ENCODE measurements at places on chromosomes 13 and 19.

- peak; percentile 49 for DNase-seq
These were observed 394.0 kb downstream of the DLEU7 start for GRCh38 chr13:50449465-50449864.

DNA sequence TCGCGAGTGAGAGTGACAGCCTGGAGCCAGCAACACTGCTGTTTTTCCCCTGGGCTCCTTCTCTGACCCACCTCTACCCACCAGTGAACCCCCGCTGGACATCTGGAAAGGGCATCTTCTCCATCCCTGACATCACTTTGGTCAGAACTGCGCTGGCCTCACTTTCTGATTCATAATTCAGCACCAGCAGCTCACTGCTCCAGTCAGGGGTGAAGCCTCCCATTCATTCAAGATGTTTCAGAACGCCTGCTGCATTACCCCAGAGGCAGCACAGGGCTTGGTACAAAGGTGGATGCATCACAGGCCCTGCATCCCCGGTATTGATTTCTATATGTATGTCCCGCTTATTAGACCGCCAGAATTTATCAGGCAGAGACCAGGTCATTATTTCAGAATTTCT is 182.8 kb upstream of the TSHZ3 start:
- DNase-seq: no peak

GRCh38 chr13:99432609-99433542 is 68.4 kb upstream of the TM9SF2 start:
- peak; percentile 50 for DNase-seq

DNA sequence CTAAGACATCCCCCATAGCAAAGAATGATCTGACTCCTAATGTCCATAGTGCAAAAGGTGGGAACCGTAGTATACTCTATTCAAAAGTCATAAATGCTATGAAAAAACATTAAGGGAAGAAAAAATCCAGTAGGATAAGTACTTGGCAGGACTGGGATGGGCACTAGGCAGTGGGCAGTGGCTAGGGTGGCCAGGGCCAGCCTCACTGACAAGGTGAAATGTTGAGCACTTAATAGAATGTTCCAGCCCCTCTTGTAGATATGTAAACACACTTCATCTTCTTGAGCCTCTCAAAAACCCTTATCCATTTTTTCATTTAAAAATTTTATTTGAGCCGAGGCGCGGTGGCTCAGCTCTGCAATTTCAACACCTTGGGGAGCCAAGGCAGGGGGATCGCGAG is 1.5 kb upstream of the CLEC4G start:
- no peak for DNase-seq

DNA sequence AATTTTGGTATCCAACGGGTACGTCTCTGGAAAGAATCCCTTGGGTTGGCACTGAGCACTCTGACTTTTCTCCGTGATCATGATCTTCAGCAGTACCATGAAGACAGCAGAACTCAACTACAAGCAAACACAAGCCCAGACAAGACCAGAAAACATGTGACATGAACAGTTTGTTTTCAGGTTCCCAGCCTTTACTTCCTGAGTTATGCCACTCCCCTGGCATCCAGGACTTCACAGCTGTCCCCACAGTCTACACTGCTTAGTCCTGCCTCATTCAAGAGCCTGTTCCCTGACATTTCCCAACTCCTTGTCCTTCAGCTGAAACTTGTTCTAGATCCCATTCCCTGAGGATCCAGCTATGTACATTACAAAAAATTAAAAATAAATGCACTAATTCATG is 4.9 kb upstream of the N4BP2L1 start:
- peak; percentile 91 for DNase-seq

GRCh38 chr19:4577020-4577782 is 17.7 kb upstream of the SEMA6B start:
- DNase-seq: no peak

- DNase-seq: no peak
These were observed 12.6 kb upstream of the ZNF681 start for GRCh38 chr19:23771316-23771715.

- DNase-seq: no peak
These were observed 17.4 kb downstream of the VASP start for GRCh38 chr19:45524575-45525129.

DNA sequence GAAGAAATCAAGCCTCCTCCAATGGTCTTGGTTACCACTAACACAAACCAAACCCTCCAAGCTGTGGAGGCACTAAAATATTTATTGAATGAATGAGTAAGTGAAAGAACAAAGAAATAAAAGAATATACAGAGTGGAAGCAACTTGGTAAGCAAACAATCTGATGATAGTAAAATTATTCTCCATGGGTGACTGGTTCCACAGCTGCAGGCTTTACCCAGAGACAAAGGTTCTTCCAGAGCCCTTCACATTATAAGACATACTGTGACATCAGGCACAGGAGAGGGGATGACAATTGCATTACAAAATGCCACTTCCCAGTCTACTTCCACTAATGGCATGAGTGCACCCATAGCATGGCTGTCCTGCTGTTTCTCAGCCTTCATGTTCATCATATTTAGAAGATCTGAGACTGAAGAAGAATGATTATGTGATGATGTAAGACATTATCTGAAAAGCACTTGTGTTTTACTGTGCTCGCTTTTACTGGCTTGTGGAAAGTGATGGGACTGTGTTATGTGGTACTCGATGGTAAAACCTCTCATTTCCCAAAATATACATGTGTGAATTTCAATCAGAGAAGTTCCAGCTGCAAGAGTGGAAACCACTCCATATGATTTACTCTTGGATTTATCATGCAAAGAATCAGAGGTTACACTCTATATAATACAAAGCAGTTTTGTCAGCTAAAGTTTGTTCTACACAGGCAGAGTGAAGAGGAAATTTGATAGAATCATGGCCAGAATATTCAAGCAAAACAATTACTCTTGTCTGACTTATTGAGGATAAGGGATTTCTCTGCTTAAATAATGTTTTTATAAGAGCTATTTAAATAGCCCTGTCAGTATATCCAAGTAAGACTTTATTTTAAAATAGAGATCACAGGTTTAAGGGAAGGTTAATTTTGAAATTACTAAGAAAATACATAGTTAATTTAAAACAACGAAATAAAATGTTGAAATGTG is 220.2 kb upstream of the NBEA start:
- DNase-seq: no peak

DNA sequence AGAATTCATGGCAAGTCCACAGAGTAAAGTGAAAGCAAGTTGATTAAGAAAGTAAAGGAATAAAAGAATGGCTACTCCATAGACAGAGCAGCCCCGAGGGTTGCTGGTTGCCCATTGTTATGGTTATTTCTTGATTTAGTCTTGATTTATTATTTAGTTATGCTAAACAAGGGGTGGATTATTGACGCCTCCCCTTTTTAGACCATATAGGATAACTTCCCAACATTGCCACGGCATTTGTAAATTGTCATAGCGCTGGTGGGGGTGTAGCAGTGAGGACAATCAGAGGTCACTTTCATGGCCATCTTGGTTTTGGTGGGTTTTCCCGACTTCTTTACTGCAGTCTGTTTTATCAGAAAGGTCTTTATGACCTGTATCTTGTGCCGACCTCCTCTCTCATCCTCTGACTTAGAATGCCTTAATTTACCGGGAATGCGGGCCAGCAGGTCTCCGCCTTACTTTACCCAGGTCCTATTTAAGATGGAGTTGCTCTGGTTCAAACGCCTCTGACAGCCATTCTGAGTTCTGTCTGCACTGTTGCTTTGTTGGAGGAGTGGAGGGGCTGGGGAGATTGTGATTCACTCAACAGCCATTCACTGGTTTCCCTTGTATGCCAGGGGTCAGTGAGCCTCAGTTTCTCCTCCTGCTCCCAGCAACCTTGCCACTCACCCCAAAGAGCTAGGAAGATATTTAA is 27.6 kb downstream of the HPN start:
- no peak for DNase-seq

GRCh38 chr19:29658221-29658991 is 6.9 kb upstream of the PLEKHF1 start:
- DNase-seq: no peak

- DNase-seq: peak; percentile 65
These were observed 6.3 kb downstream of the ARRDC5 start for GRCh38 chr19:4896372-4896771.

- peak; percentile 71 for DNase-seq
These were observed 28.1 kb downstream of the RANBP3 start for GRCh38 chr19:5949792-5950305.

DNA sequence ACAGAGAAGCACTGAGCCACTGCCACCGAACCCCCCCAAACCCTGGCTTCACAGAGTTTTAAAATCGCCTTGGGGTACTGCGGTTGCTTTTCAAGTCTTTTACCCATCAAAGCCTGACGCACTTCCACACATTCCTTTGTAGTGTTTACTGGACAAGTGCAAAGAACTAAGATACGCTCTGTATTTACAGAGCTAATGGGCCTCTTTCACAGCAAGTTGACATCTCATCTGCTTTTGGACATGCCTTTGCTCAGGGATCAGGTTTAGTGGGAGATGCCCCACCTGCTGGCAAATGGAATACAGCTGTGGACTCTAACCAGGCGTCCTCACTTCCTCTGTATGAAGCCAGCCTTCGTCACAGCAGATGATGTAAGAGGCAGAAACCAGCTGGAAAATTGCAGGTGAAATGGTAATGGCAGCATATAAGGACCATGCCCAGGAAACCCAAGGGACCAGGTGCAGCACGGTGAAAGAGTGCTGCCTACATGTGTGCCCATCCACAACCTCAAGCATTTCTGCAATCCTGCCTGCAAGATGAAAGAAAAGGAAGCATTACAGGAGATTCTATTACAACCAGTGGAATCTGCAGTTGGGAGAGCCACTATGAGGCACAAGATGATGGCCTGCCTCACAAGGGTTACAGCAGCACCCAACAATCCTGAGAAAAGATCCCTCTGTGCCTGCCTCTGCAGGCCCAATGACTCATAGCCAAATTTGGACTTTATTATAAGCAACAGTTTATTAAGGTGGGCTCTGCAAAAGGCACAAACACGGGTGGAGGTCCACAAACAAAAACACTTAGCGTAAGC is 34.7 kb downstream of the BRD4 start:
- DNase-seq: peak; percentile 80

GRCh38 chr19:20923077-20923871 is at the start of gene ZNF85:
TSS of gene ZNF85 (plus strand) at chr19:20923251. CDS start at chr19:20923401, 150 bp downstream.
- DNase-seq: peak; percentile 84

DNA sequence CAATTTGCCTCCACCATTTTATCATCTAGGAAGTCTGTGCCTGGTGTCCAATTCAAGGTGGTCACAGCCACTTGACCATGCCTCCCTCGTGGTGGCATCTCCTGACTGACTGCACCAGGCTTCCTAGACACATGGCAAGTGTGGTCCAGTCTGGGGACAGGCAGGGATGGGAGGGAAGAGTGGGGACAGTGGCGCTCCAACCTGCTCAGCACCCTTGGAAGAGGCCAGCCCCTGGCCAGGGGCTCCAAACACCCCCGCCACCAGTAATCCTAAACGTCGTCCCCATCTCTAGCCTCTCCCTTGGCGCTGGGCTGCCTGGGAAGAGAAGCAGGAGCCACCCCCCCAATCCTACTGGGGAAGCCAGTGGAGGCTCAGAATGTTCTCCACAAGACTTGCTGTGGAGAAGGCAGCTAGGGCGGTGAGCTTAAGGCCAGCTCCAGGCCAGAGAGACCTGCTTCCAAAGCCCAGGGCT is 2.7 kb downstream of the RPL36 start:
- no peak for DNase-seq

DNA sequence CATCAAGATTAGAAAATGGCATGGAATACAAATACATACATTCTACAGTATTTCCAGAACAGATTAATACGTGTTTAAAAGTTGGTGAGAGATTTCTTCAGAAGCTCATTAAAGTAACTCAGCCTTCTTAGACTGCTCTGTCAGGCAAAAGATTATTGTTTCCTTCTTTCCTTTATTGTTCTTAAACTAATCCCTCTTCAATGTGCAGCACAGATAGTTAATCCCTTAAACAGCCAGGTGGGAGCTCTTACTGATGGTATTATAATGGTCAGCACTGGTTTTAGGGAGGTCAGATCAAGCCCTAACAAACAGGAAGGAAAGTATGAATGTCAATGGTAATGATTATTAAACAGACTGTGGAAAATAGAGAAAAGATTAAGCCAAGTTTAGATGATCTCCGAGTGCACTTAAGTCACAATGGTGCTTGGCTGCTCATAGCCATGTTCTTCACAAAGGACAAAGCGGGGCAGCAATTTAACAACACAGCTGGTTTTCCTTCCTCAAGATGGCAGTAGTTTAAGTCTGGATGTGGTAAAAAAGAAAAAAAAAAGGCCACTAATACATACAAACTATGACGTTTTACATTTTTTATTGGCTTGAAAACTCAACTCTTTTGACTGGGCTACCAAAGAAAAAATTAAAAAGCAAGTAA is 992.6 kb downstream of the PCDH9 start:
- DNase-seq: no peak

GRCh38 chr13:23466144-23467002 is 32.9 kb upstream of the SACS start:
- DNase-seq: peak; percentile 61

DNA sequence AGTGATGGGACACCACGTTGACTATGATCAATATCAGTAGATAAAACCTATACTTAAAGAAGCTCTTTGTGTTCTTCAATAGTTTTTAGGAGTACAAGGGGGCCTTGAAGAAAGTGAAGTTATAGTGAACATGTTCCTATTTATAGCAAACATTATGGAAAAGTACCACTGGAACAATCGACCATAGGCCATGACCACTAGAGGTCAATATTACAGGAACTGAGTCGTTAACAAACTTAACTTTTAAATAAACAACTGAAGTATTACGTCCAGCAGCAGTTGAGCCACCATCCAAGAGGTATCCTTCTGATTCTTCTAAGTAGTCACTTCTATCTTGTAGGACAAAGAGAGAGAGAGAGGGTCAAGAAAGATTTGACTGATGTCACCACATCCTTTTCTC is 391.0 kb upstream of the SLITRK5 start:
- DNase-seq: no peak

DNA sequence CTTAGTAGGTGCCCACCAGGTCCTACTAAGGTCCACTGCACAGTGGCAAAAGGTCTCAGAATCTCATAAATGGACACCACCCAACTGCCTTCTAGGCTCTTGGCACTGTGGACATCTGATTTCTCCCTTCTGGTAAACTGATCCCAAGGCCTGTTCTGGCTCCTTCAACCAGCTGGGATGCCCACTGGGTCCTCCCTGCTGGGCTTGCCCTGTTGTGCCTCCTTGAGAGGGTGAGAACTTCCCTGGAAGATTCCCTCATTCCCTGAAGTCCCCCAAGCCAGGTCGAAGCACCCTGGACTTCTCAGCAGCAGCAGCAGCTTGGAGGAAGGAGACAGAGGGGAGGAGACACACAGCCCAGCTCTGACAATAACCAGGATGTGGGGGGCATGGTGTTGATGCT is 6.6 kb upstream of the ZNF492 start:
- no peak for DNase-seq

Data from bronchial epithelial cell (primary cell).